GM04504 (cell line): ENCODE measurements at places on chromosomes 7 and 10.
A peak's percentile ranks its signal among the peaks of the same experiment; 100 is the strongest.

GRCh38 chr7:112962815-112963214 is 123.8 kb downstream of the GPR85 start:
- DNase-seq: no peak

DNA sequence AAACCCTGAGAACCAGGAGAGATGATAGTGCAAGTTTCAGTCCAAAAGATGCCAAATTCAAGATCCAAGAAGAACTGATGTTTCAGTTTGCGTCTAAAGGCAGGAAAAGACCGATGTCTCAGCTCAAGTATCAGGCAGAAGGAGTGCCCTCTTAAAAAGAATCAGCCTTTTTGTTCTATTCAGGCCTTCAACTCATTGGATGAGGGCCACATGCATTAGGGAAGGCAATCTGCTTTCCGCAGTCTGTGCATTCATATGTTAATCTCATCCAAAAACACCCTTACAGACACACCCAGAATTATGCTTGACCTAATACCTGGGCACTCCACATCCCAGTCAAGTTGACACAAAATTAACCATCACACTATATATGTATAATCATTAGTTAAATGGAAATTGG is 45.2 kb downstream of the DNAJB9 start:
- no peak for DNase-seq

GRCh38 chr7:49718760-49719159 is 54.7 kb upstream of the VWC2 start:
- no peak for DNase-seq

DNA sequence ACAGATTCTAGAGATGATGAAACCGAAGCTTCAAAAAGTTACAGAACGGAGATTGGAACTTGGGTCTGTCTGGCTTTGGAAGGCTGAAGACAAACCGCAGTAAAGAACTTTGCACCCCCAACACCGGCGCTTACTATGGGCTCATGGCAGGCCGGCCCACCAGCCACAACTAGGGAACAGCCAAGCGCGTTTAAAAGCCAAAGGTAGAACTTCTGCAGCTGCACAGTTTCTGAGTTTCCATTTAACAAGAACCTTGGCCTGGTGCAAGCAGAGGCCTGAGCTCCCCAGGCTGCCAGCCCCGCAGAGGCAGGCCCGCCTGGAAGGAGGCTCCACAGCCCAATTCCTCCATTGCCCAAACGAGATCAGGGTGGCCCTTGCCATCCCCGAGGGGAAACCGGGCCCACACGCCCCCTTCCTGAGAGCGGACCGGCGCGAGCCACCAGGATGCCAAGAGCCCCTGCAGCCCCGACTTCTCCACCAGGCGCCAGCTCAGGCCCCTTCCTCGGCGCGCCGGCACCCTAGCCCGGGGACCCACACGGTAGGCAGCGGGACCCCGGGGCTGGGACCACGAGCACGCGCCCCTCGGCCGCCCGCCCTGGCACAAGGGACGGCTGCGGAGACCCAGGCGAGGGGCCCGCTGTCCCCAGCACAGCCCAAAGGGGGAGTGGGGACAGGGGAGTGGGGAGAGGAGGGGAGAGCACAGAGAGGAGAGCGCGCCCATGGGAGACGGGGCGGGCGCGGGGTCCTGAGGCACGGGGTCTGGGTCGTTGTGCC is 566 bp downstream of the MAD1L1 start:
- DNase-seq: no peak

DNA sequence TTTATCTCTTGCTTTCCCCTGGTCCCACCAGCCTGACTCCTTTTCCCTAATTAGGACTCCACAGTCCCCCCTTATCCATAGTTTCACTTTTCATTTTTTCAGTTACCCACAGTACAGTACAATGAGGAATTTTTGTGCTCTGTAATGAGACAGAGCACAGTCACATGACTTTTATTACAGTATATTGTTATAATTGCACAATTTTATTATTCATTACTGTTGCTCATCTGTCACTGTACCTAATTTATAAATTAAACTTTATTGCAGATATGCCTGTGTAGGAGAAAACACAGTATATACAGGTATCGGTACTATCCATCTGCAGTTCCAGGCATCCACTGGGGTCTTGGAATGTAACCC is 125.4 kb downstream of the KCNMA1 start:
- DNase-seq: no peak

GRCh38 chr7:102447311-102447710 is 13.9 kb downstream of the ORAI2 start:
- DNase-seq: no peak

GRCh38 chr7:157526005-157526912 is 189.5 kb downstream of the DNAJB6 start:
- no peak for DNase-seq

- no peak for DNase-seq
These were observed 71.6 kb downstream of the FBXL13 start for GRCh38 chr7:103003004-103003403.

DNA sequence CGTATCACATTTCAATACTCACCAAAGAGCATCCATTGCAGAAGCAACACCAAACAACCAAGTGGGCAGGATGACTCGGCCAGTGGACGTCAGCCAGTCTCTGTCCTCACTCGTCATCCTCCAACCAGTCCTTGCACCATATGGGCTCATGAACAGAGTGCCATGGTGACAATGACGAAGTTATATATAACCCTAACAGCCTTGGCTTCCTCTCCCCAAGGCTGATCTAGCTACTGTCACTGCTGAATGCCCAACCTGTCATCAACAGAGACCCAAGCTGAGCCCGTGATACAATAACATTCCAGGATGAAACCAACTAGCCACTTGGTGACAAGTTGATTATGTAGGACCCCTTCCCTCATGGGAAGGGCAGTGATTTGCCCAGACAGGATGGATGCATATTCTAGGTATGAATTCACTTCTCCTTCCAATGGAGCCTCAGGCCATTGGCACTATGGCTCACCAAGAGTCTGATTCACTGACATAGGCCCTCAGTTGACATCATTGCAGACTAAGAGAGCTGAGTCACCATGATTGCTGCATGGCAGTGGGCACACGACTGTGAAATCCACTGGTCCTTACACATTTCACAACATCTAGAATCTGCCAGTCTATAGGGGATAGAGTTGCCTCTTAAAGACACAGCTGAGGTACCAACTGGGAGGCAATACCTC is 26.3 kb upstream of the PPIF start:
- DNase-seq: peak; percentile 84

- no peak for DNase-seq
These were observed 663 bp downstream of the HERPUD2 start for GRCh38 chr7:35694161-35694783.

DNA sequence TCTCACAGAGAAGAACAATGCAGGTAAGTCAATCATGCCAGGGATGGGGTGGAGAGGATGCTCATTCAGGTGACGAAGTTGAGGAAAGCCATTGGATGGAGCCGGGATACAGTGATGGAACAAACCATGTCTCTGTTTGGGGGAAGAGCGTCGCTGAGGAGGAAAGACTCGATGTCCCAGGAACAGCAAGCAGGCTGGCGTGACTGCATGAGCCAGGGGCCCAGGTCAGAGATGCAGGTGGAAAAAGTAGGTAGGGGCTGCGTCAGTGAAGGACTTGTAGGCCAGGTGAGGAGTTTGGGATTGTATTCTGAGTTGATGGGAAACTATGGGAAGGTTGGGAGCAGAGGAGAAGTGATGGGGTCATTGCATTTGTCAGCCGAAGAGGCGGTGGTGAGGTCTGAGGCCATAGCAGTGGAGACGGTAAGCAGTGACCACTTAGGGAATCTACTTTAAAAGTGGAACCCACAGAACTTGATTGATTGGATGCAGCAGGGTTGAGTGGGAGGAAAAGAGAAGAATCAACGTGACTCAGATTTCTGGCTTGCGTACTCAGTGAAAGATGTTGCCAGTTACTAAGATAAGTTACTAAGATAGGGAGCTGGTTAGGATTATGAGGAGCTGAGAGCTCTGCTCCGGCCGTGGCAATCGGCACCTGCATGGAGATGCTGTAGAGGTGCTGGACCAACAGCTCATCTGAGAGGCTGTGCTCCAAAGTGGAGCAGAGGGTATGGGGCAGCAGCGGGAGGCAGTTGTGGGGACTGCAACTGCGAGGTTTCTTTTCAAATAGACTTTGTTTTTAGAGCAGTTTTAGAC is 12.5 kb upstream of the IL2RA start:
- DNase-seq: no peak

DNA sequence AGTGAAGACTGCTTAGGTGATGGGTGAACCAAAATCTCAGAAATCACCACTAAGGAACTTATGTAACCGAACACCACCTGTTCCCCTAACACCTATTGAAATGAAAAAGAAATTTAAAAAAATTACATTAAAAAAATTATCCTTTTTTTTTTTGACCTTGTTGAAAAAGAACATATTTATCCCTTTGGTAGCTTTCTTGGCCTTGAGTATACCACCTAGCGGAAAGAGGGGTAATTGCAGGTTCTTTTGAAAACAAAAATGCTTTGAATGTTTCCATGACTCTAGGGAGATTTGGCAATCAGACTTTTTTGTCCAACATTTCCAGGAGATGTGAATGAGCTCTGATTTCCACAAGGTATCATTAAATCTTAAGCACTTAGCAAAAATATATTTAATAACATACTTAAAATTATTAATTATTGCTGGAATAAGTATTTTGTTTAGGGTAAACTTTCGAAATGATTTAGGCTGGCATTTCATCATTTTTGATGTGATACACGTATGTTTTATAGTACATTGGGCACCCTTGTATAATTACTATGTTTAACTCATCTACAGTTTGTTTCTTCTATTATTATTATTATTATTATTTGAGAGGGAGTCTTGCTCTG is 47.0 kb upstream of the ELMO1 start:
- no peak for DNase-seq
